BJ (cell line): ENCODE measurements at places on chromosomes 4 and X. TPM values are rescaled to one million over a fixed set of nuclear protein-coding genes. Genes with fewer than 3 reads are reported as not detected.

- no peak for DNase-seq
Observed at GRCh38 chrX:1661048-1661921, 46.4 kb downstream of the ASMT start.

Gene TGIF2LX
- polyA plus RNA-seq: not detected in 2 replicates

Gene SLC49A3
- polyA plus RNA-seq: 1.6 and 2.8 TPM in 2 replicates

Gene IGFBP7
- 1,691 and 2,028 TPM in 2 replicates for polyA plus RNA-seq

DNA sequence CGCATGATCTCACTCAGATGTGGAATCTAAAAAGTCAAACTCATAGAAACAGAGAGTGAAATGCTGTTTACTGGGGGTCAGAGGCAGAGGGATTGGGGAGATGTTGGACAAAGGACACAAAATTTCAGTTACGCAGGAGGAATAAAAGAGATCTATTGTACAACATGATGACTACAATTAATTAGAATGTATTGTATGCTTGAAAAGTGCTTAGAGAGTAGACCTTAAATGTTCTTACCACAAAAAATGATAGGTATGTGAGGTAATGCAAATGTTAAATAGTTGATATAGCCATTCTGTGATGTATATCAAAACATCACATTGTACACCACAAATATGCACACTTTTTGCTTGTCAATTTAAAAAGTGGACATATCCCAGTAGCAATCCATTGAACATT, 36.1 kb upstream of the PHKA2 start:
- no peak for DNase-seq

- no peak for DNase-seq
Observed at GRCh38 chrX:22310779-22311178, 38.1 kb downstream of the CBLL2 start.

DNA sequence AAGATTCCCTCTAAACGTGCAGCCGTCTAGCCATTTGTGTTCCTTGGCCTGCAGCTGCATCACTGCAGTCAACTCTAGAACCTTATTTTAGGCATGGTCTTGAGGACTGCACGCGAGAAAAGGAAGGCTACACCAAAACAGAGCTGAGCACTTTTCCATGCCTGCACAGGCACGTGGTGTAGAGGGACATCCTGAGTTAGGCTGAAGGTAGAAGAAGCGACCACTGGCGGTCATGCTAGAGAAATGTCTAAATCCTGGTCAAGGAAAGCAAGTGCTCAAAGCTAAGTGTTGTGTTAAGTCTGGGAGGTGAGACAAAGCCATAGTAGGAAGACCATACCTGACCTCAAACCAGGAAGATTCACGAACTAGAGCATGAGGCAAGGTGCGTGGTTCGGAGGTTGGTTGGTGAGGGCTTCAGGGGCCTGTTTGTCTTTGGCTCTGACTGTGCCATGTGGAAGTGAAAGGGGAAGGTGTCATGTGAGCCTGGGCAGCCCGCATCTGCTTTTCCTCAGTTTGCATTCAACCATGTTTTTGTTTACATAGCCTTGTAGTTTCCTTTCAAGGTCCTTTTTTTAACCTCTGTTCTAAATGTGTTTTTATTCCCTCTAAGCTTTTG, 203.8 kb downstream of the AASDH start:
- no peak for DNase-seq

DNA sequence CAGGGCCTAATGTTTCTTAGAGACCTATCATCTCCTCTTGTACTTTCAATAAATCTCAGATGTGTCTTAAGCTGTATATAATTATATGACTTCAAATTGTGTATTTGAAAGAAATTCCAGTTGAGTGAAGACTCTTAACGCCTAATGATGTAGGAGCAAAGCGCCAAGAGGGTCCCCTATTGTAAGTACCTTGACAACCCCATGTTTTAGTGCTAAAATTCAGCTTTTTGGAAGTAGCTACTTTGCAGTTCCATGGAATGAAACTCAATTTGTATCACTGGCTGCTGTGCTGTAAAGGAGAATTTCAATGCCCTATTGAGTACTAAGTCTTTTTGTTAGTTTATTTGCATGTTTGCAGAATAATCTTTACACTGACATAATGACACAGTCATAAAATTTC, 1826.6 kb upstream of the AGA start:
- no peak for DNase-seq

DNA sequence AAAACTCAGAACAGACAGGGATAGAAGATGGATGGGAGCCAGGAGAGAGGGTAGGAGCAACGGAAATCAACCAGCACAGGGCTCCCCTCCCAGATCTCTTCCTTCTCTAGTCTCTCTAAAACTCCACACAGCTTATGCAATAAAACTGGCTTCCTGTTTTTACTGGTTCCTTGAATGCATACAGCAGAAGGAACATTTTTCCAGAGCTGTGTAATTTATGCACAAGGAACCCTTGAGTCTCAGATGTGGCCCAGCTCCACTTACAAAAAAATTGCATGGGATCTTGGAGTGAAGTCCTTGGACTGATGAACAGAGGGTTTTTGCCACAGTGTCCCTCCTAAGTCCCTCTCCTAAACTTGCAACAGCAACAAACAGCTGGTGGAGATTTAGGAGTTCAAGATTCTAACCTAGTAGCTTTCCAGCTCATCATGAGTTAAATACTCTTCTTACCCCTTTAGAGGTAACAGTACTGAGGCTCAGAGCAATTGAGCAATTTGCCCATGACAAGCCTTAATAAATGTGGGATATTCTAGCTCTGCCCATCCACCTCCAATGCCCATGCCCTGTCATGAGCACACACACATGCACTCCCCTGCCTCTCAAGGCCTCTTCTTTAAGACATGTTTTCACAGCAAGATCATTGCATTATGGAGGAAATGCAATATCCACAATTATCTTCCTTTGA, 18.4 kb upstream of the CC2D2A start:
- no peak for DNase-seq

GRCh38 chr4:134202166-134202956, 772 bp upstream of the PABPC4L start:
- DNase-seq: no peak

GRCh38 chrX:103098488-103098887, 5.5 kb upstream of the NXF3 start:
- DNase-seq: no peak

DNA sequence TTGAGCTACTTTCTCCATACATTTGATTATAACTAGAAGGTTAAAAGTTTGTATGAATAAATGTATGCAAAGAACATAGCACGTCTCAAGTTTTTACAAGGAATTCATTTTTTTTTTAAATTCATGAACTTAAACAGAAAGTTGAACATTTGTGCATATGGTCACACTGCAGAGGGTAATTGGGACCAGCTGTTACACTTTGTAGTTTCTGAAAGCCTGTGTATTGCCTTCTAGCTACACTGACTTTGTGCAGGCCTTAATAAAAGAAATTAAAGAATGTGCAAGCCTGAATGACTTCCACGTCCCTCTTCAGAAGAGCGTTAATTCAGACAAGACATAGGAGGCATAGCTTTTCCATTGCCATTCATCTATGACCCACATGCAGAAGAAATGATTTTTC, 153.1 kb upstream of the PCDH18 start:
- no peak for DNase-seq

DNA sequence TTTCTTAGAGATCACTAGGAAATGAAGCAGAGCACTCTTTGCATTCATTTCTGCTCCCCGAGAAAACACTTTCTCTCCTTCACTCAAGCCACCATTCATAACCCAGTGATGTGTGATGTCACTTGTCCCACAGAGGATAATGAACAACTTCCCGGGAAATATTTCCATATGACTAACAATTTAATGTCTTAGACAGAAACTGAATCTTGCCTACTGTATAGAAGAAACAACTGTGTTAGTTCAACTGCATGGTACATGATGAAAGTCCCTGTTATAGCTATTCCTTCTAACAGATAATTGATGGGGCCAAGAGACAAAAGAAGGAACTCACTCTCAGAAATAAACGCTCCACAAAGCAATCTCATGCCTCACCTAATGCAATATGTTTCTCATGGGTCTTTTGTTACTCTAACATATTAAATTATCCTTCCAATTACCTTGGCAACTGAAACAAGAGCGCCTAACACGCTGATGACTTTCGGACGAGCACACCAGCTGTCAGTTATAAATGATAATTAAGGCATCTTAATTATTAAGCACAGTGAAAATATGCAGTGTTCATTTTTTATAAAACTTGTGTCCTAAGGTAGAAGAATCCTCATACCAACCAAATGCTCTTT, 113.7 kb upstream of the TLR3 start:
- DNase-seq: no peak

- no peak for DNase-seq
Observed at GRCh38 chr4:2685541-2685940, 70.6 kb downstream of the TNIP2 start.

GRCh38 chr4:27881705-27882104, 1021.1 kb downstream of the STIM2 start:
- DNase-seq: no peak
